ENCODE measurements at places on chromosomes 1 and 21. TPM values are rescaled to one million over a fixed set of nuclear protein-coding genes. Genes with fewer than 3 reads are reported as not detected.

DNA sequence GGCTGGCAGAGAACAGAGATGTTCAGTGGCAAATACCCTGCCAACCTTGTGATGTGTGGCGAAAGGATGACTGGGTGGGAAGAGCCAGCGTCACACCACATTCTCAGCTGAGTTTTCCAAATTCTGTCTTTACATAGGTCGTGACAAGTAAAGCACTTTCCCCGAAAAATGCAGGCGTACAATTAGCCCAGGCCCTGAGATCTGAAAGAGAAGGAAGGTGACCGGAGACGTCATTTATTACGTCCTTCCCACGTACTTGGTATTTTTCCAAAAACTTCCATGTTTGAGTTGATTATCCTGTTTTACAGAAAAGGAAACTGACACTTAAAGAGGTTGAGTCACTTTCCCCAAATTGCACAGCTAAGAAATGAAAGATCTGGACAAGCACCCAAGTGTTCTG lies 413.3 kb downstream of the PRDM2 start:
- no peak for DNase-seq

The RASSF5 gene
- 0.52 TPM for total RNA-seq

GRCh38 chr1:9551984-9552383 lies 12.7 kb downstream of the SLC25A33 start:
- no peak for DNase-seq

DNA sequence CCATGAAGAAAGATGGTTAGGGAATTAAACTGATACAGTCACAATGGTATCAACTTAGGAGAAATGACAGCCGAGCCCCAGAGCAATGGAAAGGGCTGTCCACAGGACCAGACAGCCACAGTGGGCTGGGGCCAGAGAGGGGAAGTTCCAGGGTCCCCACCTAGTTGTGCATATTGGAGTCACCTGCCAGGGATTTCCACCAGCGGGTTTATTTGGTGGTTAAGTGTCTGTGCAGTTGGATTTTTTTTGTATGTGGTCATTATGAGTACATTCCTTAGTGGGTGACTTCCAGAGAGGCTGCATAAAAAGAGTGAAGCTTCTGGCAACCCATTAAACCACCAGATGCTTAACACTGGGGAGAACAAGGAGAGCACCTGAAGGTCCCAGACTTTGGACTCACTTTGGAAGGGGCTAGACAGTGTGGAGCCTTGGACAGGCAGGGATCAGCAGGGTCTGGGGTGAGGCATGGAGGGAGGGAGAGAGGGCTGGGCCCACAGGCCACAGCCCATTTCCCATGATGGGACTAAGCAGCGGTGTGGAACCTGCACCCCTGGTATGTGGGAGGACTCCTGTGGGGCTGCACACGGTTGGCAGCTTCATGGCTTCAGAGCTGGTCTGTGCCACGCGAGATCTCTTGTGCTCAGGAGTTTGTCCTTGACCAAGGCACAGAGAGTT lies 7.8 kb upstream of the PTTG1IP start:
- peak; percentile 89 for DNase-seq

The SRSF4 gene
- 46.8 TPM for total RNA-seq

GRCh38 chr1:228798548-228798947 lies 63.3 kb downstream of the RHOU start:
- DNase-seq = no peak

- DNase-seq = no peak
Measured at GRCh38 chr1:34726861-34727260, 28.0 kb upstream of the GJB5 start.

The NBPF6 gene
- total RNA-seq = not detected

DNA sequence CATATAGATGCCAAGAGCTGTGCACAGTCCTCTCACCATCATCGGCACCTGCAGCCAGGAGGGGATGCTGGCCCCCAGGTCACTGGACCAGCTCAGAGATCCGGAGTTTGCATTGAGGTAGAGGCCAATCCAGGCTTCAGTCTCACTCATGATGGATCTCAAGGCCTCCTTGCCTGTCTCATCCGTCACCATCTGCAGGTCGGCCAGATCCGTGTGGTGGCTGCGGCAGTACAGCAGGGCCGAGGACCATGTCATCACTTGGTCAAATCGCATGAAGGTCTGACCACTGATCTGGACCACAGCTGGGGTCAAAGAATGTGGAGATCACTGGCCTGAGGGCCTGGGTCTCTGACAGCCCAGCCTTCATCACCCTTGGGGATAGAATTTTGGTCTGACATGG lies 6.6 kb downstream of the CLEC20A start:
- no peak for DNase-seq

The ABCG1 gene
- 0.85 TPM for total RNA-seq

The FCMR gene
- 0.05 TPM for total RNA-seq

DNA sequence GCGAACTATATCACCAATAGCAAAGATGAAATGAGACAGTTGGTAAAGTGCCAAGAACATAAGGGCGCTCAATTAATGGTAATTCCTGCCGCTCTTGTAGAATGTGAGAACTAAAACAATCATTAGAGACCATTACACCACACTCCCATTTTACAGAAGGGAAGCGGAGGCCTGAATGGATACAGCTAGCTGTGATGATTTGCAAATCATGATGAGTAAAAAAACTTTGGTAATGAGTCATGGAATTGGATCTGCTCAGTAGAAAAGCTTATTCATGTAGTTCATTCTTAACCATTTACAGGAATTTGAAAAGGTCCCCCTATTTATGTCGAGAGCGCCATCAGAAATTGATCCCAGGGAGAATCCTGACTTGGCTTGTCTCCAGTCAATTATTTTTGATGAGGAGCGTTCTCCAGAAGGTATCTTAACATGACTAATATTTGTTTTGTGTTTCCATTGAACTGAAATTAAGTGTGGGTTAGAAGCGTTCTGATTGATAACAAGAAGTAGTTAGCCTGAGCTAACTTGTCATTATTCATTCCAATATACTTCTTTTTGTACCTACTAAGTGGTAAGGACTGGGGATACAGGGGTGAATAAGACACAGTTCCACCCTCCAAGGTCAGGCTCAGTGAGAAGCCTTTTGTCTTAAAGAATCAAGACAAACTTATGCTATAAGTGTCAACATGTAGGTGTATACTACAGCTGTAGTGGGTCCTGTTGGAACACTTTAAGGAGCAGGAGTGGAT lies 812 bp downstream of the TTC4 start:
- peak; percentile 65 for DNase-seq

The PROK1 gene
- total RNA-seq = not detected

The ZSWIM5 gene
- 0.35 TPM for total RNA-seq

The FMO3 gene
- not detected for total RNA-seq

The MGST3 gene
- 173 TPM for total RNA-seq

DNA sequence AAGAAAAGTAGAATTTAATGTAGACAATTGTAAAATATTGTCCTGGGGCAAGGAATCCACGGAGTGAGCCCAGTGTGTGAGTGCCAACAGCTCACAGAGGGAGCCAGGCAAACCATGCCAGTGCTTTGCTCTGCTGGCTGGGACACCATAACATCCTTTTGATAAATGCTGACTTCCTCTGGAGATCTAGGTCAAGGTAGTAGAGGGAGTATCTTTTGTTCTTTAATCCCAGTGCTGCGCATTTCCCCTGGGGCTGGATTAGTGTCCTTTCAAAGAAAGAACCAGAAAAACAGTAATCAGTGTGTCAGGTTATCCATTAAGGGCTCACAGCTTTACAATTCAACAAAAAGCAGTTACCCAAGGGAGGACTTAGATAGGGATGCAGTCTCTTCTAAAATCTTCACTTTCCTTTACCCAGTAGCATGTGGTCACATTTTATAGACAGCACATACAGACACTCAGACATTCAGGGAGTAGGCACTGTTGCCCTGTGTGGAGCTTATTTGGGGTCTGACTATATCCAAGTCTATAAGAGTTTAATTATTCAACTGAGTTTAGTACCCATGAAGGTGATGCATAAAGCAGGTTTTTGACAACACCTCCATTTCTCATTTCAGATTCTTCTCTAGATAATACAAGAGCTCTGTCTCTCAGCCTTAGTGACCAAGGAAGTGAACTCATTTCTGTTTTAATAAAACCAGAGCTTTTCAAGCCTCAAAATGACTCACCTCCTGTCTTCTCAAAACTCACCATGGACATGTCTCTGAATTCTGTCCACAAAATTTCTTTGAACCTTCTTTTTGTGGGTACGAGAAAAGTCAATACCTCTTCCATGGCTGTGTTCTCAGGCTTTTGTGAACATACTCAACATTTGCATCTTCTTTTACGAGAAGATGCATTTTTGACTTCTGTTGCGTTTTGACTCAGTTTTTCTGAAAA lies 215.3 kb downstream of the BRINP2 start:
- peak; percentile 12 for DNase-seq

DNA sequence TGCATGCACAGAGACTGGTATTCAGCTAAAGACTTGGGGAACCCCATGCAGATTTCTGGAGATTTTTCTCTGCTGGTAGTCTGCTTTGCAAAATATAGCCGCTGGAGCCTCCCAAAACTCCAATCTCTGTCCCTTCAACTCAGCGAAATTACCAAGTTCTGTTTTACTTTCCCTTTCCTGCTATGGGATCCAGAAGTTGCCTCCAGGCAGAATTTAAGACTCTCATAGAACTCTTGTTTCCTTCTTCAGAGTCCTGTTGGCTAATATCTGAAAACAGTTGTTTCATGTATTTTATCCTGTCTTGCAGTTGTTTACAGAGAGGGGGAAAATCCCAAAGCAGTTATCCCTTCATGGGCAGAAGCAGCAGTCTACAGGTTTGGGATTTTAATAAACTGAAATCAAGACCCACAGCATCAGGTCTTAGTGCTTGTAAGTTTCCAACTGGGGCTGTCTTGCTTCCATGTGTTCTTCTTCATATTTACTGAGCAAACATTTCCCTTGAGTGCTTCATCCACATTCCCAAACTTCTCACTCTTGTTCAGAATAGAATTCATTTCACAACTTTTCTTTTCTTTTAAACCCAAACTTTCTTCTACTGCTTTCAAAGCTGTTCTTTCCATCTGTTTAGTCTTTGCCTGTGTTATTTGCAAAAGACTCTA lies 221.3 kb upstream of the DMRTA2 start:
- DNase-seq = peak; percentile 61

DNA sequence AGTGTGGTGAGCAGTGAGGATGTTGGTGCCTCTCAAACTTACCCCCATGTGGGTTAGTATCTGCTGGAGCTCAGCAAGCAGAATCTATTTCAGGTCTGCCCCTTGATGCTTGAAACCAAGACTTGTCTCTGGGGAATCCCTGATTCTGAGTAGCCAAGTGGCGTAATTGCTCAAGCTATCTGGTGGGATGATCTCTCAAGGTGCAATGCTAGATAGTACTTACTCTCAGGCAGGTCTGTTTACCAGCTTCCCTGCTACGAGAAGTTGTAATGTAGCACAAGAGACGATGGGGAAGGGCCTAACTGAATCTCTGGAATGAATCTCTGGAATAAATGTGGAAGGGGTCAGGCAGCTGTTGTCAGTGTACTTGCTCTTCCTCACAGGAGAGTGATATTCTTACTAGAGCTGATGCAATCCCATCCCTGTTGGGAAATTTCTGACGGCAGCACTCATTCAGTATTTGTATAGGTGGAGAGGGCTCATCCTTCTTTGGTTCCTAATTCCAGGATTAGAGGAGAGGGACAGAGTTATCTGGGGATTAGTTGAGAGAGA lies 65.4 kb downstream of the MACF1 start:
- no peak for DNase-seq

The SHE gene
- total RNA-seq = 0.17 TPM

- no peak for DNase-seq
Measured at GRCh38 chr1:235968831-235969230, 96.1 kb downstream of the NID1 start.

DNA sequence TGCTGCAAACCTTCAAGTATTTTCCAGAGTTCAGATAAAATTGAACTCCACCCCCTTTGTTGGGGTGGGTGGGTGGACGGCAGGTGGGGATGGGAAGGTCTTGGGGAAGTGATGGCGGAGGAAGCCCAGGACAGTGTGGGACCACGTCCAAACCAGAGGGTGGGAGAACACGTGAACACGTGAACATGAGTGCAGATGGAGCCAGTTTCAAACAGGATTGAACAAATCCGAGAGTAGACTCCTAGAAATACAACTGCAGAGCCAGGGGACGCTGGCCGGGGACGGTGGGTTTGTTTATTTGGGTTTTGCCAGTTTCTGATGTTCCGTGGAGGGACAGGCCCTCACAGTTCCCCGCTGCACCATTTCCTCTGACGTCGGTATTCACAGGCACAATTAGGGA lies 2.9 kb downstream of the KRTAP10-2 start:
- DNase-seq = no peak

GRCh38 chr1:182629499-182630096 lies 25.4 kb upstream of the RGS16 start:
- no peak for DNase-seq

DNA sequence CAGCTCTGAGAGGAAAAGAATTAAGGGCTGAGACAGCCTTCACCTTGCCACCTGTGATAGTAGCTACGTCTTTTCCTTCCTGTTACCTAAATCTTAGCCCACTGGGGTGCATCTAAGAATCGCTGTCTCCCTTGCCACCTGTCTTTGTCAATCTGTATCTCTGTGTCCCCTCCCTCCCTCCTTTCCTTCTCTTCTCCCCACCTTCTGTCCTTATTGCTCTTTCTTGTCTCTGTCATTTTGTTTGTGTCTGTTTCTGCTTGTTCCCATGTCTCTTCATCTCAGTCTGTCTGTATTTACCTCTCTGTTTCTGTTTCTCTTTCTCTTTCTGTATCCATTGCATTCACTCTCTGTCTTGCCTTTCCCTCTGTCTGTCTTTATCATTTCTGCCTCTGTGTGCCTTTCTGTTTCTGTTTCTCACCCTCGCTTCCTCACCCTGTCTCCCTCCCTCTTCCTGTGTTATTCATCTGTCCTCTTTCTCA lies 30.2 kb downstream of the SLC22A15 start:
- no peak for DNase-seq

The OR6K3 gene
- total RNA-seq = not detected

The RHD gene
- total RNA-seq = not detected

- no peak for DNase-seq
Measured at GRCh38 chr1:17066361-17067068, 12.7 kb upstream of the SDHB start.

GRCh38 chr21:46437511-46437910 lies 21.2 kb upstream of the DIP2A start:
- no peak for DNase-seq

DNA sequence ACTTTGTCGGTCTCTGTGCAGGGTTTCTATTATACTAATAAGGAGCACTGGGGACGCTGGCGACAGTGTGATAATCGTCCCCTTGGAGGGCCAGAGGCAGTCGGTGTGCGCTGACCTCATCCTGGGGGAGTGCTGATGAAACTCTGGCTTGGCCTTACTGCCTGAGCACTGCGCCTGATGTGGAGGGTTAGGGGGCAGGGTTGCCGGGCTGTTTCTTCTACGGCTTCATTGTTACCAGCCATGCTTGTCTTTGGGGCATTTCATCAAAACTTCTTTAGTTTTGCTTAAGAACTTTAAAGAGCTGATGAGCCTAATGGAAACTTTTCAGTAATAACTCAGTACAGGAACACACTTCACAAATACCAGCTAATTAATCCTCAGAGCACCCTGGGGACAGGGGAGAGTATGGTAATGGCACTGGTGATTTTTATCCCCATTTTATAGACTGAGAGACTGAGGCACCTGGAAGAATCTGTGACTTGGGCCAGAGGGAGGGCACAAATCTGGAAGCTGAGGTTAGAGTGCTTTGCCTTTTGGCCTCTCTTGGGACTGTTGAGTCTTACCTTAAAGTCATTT lies 81.8 kb downstream of the PEX14 start:
- no peak for DNase-seq

- no peak for DNase-seq
Measured at GRCh38 chr1:151984313-151984956, 9.2 kb downstream of the S100A10 start.

GRCh38 chr1:53951697-53952096 lies 5.5 kb downstream of the LRRC42 start:
- no peak for DNase-seq

GRCh38 chr1:219959540-219960203 lies 31.3 kb upstream of the SLC30A10 start:
- DNase-seq = no peak

All from renal cortical epithelial cell (primary cell).